CD8-positive, alpha-beta memory T cell (primary cell): ENCODE measurements at places on chromosomes 6 and 20. TPM values are rescaled to one million over a fixed set of nuclear protein-coding genes. Genes with fewer than 3 reads are reported as not detected.

Gene GPR6
- polyA plus RNA-seq, result not detected

Gene ELOVL2
- polyA plus RNA-seq, result not detected

Gene RBBP8NL
- not detected for polyA plus RNA-seq

Gene TINAG
- not detected for polyA plus RNA-seq

Gene SNAI1
- 0.60 TPM for polyA plus RNA-seq

Gene SRSF12
- 0.23 TPM for polyA plus RNA-seq

Gene HMGCLL1
- not detected for polyA plus RNA-seq

GRCh38 chr6:31158863-31159855, 770 bp downstream of the TCF19 start:
- H3K36me3 ChIP-seq, result peaks cover 4% of the 10 kb centered on the region
- DNase-seq, result peak; percentile 14
- peak overlapping the region; percentile 70 for H3K27ac ChIP-seq
- peak overlapping the region; percentile 88 for H3K4me3 ChIP-seq

- H3K36me3 ChIP-seq, result no peaks in the 10 kb centered on the region
- no peak overlapping the region for H3K4me3 ChIP-seq
- no peak overlapping the region for H3K27ac ChIP-seq
- H3K27me3 ChIP-seq, result no peaks in the 10 kb centered on the region
- no peak for DNase-seq
- H3K4me1 ChIP-seq, result no peaks in the 10 kb centered on the region
Observed at GRCh38 chr6:166825553-166826145, 130.7 kb downstream of the RNASET2 start.

GRCh38 chr6:30613251-30614043, 3.6 kb downstream of the PPP1R10 start:
- H3K27me3 ChIP-seq, result no peaks in the 10 kb centered on the region
- H3K27ac ChIP-seq, result peak overlapping the region; percentile 99
- peaks cover 36% of the 10 kb centered on the region for H3K36me3 ChIP-seq
- peaks cover 64% of the 10 kb centered on the region for H3K4me1 ChIP-seq
- no peak overlapping the region for H3K4me3 ChIP-seq

DNA sequence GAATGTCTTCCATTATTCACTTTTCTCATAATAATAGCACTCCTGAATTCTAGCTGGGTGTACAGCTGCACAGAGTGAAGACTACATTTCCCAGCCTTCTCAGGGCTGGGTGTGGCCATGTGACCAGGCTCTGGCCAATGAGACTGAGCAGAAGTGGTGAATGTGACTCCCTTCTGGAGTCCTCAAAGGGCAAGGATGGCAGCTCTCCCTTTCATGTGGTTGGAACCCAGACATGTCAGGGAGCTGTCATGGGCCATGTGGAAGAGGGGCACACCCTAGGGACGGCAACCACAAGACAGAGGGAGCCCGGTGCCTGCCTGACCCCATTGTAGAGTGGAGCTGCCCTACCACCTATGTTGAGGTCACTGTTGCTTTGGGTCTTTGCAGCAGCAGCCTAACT, 312.8 kb upstream of the SULF2 start:
- no peaks in the 10 kb centered on the region for H3K4me1 ChIP-seq
- H3K27ac ChIP-seq, result no peak overlapping the region
- no peaks in the 10 kb centered on the region for H3K27me3 ChIP-seq
- no peak overlapping the region for H3K4me3 ChIP-seq
- no peaks in the 10 kb centered on the region for H3K36me3 ChIP-seq

- DNase-seq, result no peak
- no peaks in the 10 kb centered on the region for H3K27me3 ChIP-seq
- no peak overlapping the region for H3K27ac ChIP-seq
- no peaks in the 10 kb centered on the region for H3K4me1 ChIP-seq
- no peaks in the 10 kb centered on the region for H3K36me3 ChIP-seq
- no peak overlapping the region for H3K4me3 ChIP-seq
Observed at GRCh38 chr6:51456282-51456681, 631.1 kb downstream of the PKHD1 start.

GRCh38 chr20:34922654-34923381, 32.8 kb downstream of the GSS start:
- no peaks in the 10 kb centered on the region for H3K36me3 ChIP-seq
- DNase-seq, result no peak
- H3K4me1 ChIP-seq, result peaks cover 12% of the 10 kb centered on the region
- H3K27me3 ChIP-seq, result no peaks in the 10 kb centered on the region
- no peak overlapping the region for H3K4me3 ChIP-seq

DNA sequence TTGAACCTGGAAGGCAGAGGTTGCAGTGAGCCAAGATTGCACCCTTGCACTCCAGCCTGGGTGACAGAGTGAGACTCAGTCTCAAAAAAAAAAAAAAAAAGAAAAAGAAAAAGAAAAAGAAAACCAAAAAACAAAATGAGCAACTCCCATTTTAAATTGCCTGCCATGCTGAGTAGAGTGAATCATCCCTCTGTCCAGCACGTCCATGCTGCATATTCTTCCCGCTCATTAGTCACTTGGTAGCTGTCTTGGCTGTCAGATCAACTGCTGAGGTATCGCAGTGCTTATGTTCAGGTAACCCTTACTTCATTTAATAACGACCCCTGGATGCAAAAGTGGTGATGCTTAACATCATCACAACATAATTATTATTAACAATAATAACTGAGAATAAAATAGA, 72.6 kb upstream of the RNF24 start:
- H3K36me3 ChIP-seq, result no peaks in the 10 kb centered on the region
- no peak for DNase-seq
- no peaks in the 10 kb centered on the region for H3K27me3 ChIP-seq
- peaks cover 18% of the 10 kb centered on the region for H3K4me1 ChIP-seq
- H3K27ac ChIP-seq, result no peak overlapping the region
- no peak overlapping the region for H3K4me3 ChIP-seq

- H3K36me3 ChIP-seq, result no peaks in the 10 kb centered on the region
- H3K4me3 ChIP-seq, result no peak overlapping the region
- H3K4me1 ChIP-seq, result no peaks in the 10 kb centered on the region
Observed at GRCh38 chr6:112469306-112469705, 122.2 kb downstream of the RFPL4B start.

GRCh38 chr6:83068616-83069015, 1.1 kb downstream of the DOP1A start:
- no peaks in the 10 kb centered on the region for H3K36me3 ChIP-seq
- H3K4me3 ChIP-seq, result peak overlapping the region; percentile 76
- H3K27me3 ChIP-seq, result no peaks in the 10 kb centered on the region
- no peak for DNase-seq
- H3K27ac ChIP-seq, result peak overlapping the region; percentile 76

DNA sequence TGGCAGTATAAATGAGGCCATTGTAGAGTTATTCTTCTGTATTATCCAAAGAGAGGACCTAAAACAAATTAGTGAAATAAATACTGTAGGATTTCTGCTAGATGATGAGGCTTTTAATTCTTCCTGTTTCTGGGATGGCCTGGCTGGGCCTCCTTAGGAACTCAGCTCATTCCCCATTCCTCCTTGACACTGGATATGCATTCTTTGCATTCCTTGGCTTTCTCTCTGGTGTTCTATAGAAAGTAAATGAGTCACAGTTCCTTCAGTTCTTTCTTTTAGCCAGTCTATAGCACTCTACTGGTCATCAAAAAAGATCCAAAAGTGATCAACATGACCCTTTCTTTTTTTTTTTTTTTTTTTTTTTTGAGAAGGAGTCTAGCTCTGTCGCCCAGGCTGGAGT, 8.6 kb downstream of the OR10C1 start:
- H3K27me3 ChIP-seq, result no peaks in the 10 kb centered on the region
- no peak for DNase-seq
- H3K4me3 ChIP-seq, result no peak overlapping the region
- no peak overlapping the region for H3K27ac ChIP-seq
- H3K4me1 ChIP-seq, result no peaks in the 10 kb centered on the region

GRCh38 chr6:168525114-168525513, 84.1 kb downstream of the SMOC2 start:
- H3K36me3 ChIP-seq, result no peaks in the 10 kb centered on the region
- H3K4me3 ChIP-seq, result no peak overlapping the region
- no peaks in the 10 kb centered on the region for H3K4me1 ChIP-seq
- no peak overlapping the region for H3K27ac ChIP-seq
- no peaks in the 10 kb centered on the region for H3K27me3 ChIP-seq
- DNase-seq, result no peak

- H3K4me1 ChIP-seq, result peaks cover 14% of the 10 kb centered on the region
- no peaks in the 10 kb centered on the region for H3K36me3 ChIP-seq
- H3K27ac ChIP-seq, result no peak overlapping the region
Observed at GRCh38 chr20:3937618-3938017, 48.4 kb downstream of the PANK2 start.

DNA sequence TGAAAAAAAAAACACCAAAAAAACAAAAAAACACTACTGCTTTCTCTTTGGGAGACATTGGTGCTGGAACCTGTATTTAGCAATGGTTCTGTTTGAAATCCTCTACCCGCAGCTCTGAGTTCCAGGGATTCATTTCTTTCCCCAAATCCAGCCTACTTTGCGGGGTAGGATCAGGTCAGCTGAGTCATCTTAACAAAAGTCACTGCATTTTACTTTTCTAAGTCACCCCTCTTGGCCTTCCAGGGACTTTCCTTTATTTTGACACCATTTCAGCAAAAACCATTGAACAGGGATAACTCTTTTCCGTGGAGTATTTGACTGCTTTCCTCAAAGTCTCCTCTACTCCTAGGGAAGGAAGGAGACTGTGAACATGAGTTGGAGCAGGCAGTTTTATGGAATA, 837.6 kb downstream of the MAFB start:
- H3K27me3 ChIP-seq, result no peaks in the 10 kb centered on the region
- no peaks in the 10 kb centered on the region for H3K36me3 ChIP-seq
- DNase-seq, result no peak
- no peaks in the 10 kb centered on the region for H3K4me1 ChIP-seq

GRCh38 chr6:35573495-35574110, 60.9 kb upstream of the TULP1 start:
- no peaks in the 10 kb centered on the region for H3K27me3 ChIP-seq
- no peaks in the 10 kb centered on the region for H3K4me1 ChIP-seq
- peaks cover 31% of the 10 kb centered on the region for H3K36me3 ChIP-seq
- DNase-seq, result no peak
- no peak overlapping the region for H3K27ac ChIP-seq

GRCh38 chr20:52964131-52964530, 8.0 kb upstream of the TSHZ2 start:
- H3K27ac ChIP-seq, result no peak overlapping the region
- H3K4me1 ChIP-seq, result no peaks in the 10 kb centered on the region
- no peak overlapping the region for H3K4me3 ChIP-seq
- no peak for DNase-seq
- no peaks in the 10 kb centered on the region for H3K27me3 ChIP-seq
- H3K36me3 ChIP-seq, result no peaks in the 10 kb centered on the region

GRCh38 chr20:46135856-46136633, 17.9 kb downstream of the CD40 start:
- H3K4me1 ChIP-seq, result no peaks in the 10 kb centered on the region
- no peak overlapping the region for H3K4me3 ChIP-seq
- H3K36me3 ChIP-seq, result no peaks in the 10 kb centered on the region

DNA sequence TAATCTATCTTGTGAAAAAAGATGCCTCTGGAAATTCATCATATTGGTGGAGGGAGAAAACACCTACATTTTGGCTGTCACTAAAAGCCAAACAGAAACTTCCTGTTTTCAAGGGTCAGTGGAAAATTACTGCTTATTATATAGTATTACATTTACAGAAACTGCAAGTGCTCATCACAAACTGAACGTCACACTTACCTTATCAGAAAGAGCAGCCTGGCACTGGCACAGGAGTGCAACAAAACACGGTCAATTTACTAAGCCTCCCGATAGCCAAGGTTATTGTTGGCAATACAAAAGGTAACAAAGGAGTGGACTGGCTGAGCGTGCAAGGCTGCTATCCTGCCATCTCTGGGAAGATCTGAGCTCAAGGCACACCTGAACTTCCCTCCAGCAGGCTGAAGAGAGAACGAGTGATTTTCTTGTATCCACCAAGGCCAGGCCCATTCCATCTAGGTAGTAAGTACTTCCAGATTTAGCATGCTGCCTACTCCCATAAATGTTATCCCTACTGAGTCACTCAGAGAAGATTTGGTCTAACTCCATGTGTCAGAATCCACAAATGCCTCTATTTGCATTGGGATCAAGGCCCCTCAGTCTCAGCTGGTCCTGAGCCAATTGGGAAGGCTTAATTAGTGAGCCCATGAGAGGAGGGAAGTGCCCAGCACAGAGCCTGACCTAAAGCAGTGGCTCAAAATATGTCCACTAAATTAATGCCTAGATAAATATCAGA, 399.8 kb downstream of the BTBD9 start:
- DNase-seq, result no peak
- H3K27me3 ChIP-seq, result no peaks in the 10 kb centered on the region
- no peak overlapping the region for H3K4me3 ChIP-seq

GRCh38 chr20:62830821-62831220, 14.0 kb downstream of the COL9A3 start:
- no peak for DNase-seq
- no peak overlapping the region for H3K4me3 ChIP-seq
- no peaks in the 10 kb centered on the region for H3K36me3 ChIP-seq
- H3K27me3 ChIP-seq, result no peaks in the 10 kb centered on the region

GRCh38 chr6:95660544-95660943, 83.2 kb downstream of the MANEA start:
- H3K27ac ChIP-seq, result no peak overlapping the region
- H3K27me3 ChIP-seq, result no peaks in the 10 kb centered on the region
- DNase-seq, result no peak
- H3K36me3 ChIP-seq, result no peaks in the 10 kb centered on the region
- no peak overlapping the region for H3K4me3 ChIP-seq

- no peak for DNase-seq
- H3K4me3 ChIP-seq, result no peak overlapping the region
- no peaks in the 10 kb centered on the region for H3K36me3 ChIP-seq
- no peaks in the 10 kb centered on the region for H3K4me1 ChIP-seq
- H3K27me3 ChIP-seq, result no peaks in the 10 kb centered on the region
Observed at GRCh38 chr20:55216525-55217242, 741.3 kb downstream of the DOK5 start.

GRCh38 chr6:142322504-142323198, 20.8 kb downstream of the ADGRG6 start:
- no peaks in the 10 kb centered on the region for H3K36me3 ChIP-seq
- no peaks in the 10 kb centered on the region for H3K27me3 ChIP-seq
- H3K27ac ChIP-seq, result no peak overlapping the region
- H3K4me1 ChIP-seq, result no peaks in the 10 kb centered on the region

DNA sequence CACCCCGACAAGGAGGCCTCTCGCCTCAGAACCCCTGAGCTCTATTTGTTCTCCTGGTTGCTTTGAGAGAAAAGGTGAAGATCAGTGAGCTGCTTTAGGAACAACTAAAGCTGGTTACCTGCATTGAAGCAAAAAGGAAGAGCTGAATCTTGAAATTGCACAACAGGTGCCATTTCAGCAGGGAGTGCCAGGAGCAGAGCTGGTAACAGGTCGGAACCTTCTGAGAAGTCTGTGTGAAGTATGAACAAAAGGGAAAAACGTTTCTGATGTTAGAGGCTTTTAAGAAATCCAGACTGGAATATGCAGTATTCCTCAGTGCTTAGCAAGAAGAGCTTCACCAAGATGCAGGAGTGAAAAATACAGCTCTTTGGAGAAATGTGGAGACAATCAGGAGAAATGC, 164.0 kb downstream of the TMEM242 start:
- DNase-seq, result no peak
- no peaks in the 10 kb centered on the region for H3K27me3 ChIP-seq
- H3K36me3 ChIP-seq, result no peaks in the 10 kb centered on the region
- no peak overlapping the region for H3K27ac ChIP-seq

GRCh38 chr20:24388828-24389380, 80.5 kb upstream of the SYNDIG1 start:
- DNase-seq, result no peak
- H3K4me1 ChIP-seq, result peaks cover 19% of the 10 kb centered on the region
- H3K27me3 ChIP-seq, result no peaks in the 10 kb centered on the region
- no peak overlapping the region for H3K4me3 ChIP-seq
- no peaks in the 10 kb centered on the region for H3K36me3 ChIP-seq
- H3K27ac ChIP-seq, result no peak overlapping the region
